ENCODE measurements at places on chromosomes 2 and 18. TPM values are rescaled to one million over a fixed set of nuclear protein-coding genes. Genes with fewer than 3 reads are reported as not detected.
A peak's percentile ranks its signal among the peaks of the same experiment; 100 is the strongest.

Gene CAD
- 33.7 TPM for total RNA-seq

Gene BCL11A
- total RNA-seq: 76.3 TPM

Gene BZW1
- 124 TPM for total RNA-seq

Gene BOLL
- not detected for total RNA-seq

Gene KCNK3
- total RNA-seq: 1.2 TPM

Gene TTL
- total RNA-seq: 43.7 TPM

Gene ALK
- not detected for total RNA-seq

Gene PTH2R
- total RNA-seq: 0.56 TPM

Gene HOXD3
- total RNA-seq: 0.49 TPM

Gene CAPG
- total RNA-seq: 152 TPM

Gene KCNG3
- total RNA-seq: 0.72 TPM

Gene UGP2
- total RNA-seq: 66.7 TPM

GRCh38 chr18:50297621-50298442, 10.3 kb upstream of the CXXC1 start:
- DNase-seq: peak; percentile 86

GRCh38 chr2:206642075-206643025, at the start of gene FAM237A:
TSS of gene FAM237A (plus strand) at chr2:206642487. CDS start at chr2:206644237, 1,750 bp downstream.
- no peak for DNase-seq

DNA sequence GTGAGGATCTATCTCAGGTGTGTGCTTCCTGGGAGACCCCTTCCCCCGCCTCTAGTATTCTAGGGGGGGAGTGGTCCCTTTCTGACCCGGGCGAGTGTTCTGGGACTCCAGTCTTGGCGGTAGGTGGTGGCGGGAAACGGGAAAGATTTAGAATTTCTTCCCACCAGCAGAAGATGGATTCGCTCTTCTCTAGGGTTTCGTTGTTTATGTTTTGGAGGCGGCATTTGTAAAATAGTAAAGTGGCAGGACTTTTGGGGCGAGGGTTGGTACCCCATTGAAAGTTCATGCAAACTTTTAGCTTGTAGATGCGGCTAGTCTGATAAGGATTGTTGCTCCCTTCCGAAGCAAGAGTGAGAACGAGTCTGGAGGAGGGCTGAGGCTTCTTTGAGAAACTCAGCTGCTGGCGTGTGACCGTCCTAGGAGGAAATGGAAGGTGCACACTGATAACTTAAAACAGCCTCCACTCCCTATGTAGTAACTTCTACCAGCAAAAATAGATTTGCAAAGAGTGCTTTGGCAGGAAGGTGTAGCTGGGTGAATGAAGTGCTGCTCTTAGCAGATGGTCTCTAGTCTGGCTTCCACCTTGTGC, 412 bp downstream of the GPD2 start:
- DNase-seq: no peak

DNA sequence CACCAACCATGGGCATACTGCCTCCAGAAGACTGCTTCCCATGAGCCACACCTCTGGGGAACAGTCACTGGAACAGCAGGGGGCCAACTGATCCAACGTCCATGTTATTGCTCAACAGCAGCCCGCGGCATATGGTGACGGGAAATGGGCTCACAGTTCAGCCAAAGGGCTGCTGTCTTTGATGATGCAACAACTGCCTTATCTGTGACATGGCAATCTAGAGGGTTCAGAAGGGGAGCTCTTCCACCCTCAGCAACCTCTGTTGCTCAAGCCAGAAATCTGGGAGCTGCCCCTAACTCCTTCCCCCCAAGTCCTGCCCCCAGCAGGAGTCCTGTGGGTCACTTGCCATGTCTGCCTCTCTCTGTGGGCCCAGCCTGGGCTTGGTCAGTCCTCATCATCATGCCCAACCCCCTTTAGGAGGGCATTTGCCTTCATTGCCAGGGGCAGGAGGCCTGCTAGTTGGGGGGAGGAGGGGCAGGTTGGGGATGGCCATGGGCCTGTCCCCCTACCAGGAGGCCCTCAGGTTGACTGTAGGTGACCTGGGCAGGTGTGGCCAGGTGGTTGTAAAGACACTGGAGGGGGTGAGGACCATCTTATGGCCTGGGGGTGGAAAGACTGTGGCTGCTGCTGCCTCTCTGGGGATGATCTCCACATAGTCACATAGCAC, 212.9 kb downstream of the CYP26B1 start:
- no peak for DNase-seq

- no peak for DNase-seq
Measured at GRCh38 chr2:55838653-55839052, 84.9 kb downstream of the EFEMP1 start.

DNA sequence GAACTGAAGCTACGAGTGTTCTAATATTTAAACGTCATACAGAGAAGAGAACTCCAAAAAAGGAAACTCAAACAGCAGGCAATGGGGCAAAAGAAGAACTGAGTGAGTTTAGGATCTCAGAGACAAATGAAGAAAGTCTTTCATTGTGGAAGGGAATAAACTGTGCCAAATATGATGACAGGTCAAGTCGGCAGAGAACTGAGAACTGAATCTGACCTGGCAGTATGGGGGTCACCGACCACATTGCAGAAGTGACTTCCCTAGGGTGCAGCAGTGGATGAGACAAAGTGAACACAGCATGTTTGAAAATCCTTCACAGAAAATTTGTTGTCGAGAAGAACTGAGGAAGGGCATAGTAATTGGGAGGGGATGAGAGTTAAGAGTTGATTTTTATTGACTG, 55.9 kb downstream of the TTC21B start:
- no peak for DNase-seq

GRCh38 chr18:23143016-23143814, 7.9 kb downstream of the CABLES1 start:
- no peak for DNase-seq

- DNase-seq: no peak
Measured at GRCh38 chr2:80288576-80288975, 16.0 kb downstream of the LRRTM1 start.

- no peak for DNase-seq
Measured at GRCh38 chr2:141311430-141311829, 819.4 kb downstream of the LRP1B start.

GRCh38 chr2:122031544-122032263, 276.3 kb downstream of the TSN start:
- DNase-seq: no peak

- no peak for DNase-seq
Measured at GRCh38 chr2:29273685-29274611, 158.7 kb downstream of the CLIP4 start.

DNA sequence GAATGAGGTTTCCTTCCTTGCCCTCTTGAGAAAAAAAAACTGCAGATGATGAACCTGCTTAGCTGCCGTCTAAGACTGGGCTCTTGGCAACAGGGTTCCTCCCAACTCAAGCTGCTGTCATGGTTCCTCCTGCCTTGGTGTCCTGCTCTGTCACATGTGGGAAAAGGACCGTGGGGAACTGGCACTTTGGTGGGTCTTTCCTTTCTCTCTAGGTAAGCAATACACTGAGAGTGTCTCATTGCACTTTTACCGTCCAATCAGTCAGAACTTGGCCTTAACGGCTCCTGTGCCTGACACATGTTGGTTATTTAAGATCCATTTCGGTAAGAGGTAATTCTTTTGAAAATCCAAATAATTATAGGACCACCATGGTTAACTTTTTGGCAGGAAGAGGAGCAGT, 60.8 kb upstream of the RNF152 start:
- no peak for DNase-seq

- peak; percentile 83 for DNase-seq
Measured at GRCh38 chr18:361941-362310, 94.1 kb upstream of the THOC1 start.

- no peak for DNase-seq
Measured at GRCh38 chr2:240024766-240025165, 376 bp downstream of the NDUFA10 start.

DNA sequence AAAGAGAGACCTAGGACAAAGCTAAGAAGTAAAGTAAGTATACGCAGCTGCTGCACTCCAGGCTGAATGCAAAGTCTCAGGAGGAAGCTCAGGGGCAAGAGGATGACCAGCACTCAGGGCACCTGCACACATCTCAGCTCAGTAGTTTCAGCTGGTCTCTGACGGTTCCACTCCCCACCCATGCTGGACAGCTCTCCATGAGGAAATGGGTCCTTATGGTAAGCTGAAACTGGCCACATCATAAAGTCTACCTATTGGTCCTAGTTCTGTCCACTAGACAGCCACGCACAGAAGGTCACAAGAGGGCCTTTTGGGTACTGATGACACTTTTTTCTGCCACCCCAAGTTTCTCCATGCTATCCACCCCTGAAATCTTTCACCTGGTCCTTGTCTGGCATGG, 215.3 kb downstream of the TTC32 start:
- no peak for DNase-seq

DNA sequence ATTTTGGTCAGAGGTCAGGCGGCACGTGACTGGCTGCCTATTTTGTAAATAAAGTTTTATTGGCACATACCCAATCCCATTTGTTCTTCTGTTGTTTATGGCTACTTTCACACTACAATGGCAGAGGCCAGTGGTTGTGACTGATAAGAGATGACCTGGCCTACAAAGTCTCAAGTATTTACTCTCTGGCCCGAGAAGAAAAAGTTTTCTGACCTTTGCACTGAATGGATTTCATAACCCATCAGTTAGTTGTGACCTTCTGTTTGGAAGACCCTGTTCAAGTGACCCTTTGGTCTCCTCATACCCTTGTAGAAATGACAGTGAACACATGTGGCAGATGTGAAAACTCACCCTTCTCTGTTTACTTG, 121.4 kb upstream of the MGAT5 start:
- DNase-seq: no peak

- no peak for DNase-seq
Measured at GRCh38 chr18:3782901-3783300, 332.9 kb downstream of the TGIF1 start.

- peak; percentile 15 for DNase-seq
Measured at GRCh38 chr2:128490321-128490720, 171.7 kb upstream of the HS6ST1 start.

DNA sequence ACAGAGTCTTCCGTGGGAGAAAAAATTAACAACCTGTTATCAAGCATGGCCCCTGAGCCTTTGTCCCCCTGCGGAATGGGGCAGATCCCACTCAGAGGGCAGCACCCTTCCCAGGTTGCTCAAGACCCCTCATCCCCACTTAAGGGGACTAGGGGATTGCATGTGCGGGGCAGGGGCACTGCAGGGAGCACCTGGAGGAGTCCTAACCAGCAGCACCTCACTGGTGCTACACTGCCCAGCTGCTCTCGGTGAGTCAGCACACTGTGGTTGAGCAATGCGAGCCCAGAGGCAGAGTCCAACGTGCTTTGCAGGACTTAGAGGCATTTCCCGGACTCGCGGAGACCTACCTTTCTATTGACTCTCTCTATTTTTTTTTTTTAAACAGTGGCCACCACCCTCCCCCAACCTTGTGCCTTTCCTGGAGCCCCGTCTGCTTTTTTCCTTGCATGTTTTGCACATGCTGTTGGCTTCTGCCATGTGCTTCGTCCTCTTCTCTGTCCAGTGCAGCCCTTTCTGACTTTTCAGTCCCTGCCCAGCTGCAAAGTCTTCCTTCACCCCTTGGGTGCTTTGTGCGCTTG, 74.0 kb downstream of the IL1R2 start:
- DNase-seq: no peak

DNA sequence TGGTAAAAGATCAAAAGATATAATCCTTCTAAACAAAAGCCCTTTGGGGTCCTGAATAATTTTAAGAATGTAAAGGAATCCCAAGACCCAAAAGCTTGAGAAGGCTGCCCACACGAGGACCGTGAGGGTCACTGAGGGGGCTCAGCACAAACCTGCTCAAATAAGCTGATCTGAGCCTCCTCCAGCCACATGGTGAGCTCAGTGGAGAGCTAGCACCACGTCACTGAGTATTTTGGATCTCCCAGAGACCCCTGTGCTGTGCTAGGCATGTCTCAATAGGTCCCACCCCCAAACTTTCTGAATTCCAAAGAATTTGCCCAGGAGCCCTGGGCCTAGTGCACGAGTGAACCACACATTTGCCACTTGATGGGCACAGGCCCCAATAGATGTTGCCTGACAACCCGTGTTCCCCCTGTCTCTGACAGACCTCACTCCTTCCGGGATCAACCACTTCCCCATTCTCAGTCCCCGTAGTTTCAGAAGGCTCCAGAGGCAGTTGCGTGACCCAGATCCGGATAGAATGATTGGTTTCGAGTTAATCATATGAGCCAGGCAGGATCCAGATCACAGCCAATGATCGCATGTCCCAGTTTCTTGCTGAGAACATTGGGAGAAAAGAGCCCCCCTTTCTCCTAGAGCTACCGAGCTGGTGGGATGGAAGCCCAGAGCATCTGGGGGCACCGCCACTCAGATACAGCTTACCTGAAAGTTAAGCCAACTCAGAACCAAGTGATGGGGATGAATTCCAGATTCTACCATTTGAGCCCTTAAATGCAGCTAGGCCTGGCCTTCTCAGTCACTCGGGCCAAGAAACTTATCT, 203.8 kb downstream of the TNS1 start:
- peak; percentile 69 for DNase-seq

DNA sequence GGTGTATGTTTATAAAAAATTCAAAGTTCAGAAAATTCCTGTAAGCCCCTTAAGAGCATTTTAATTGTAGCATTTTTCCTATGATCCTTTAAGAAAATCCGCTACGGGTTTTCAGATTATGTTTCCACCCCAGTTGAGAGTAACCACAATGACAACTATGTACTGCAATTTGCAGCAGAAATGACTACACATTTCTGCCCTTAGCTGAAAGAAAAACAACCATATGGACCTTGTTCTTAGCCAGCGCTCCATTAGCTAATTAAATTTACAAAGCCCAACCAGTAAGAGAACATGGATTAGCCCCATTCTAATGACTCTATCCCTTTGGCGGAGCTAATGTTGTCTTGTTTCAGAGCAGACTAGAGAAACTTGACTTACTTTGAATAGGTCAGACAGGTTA, 247.6 kb downstream of the SLC8A1 start:
- DNase-seq: no peak

DNA sequence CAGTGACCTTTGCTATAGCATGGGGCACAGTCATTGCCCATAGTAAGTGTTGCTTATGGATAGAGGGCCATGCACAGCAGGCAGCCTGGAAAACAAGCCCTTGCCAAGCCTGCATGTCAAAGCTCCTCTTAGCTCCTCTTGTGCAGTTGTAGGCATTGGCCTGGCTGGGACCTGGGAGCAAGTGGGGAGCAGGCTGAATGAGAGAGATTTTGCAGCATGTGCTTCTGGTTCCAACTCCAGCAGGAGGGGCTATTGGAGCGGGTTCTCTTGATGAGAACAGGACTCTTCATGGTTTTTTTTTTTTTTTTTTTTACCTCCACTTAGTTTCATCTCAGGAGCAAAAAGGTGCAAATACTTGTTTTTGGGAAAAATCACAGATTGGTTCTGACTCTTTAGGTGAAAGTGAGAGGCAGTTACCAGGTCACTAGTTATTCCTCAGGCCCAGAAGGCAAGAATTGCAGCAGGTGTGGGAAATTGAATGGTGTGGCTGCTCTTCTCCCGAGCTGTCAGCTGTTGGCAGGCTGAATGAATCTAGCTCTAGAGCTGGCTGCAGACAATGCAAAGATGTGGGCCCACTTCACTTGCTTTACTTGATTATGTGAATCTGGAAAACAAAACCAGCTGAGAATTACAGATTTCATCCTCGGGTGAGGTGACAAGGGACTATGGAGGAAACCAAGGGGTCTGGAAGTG, 95.9 kb downstream of the MAP4K4 start:
- DNase-seq: no peak

DNA sequence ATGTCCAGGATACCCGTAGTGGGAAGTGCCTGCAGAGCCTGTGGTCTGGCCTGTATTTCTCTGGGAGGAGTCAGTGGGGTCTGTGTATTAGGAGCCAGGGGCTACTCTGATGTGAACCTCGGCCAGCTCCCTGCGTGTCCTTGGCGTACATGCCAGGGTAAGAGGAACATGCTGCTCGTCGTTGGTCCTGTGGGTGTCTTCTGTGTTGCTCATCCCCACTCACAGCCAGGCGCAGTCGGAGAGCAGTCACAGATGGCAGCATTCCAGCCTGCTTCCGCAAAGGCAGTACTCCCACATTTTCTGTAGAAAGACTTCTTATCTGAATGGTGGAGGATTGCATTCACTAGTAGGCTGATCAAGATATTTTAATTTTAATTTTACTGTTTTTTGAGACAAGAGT, 84.9 kb downstream of the DGKD start:
- peak; percentile 53 for DNase-seq

Measured in suprapubic skin (tissue), 4 donors.